ENCODE measurements at places on chromosomes 16 and 17. TPM values are rescaled to one million over a fixed set of nuclear protein-coding genes. Genes with fewer than 3 reads are reported as not detected.

The WSCD1 gene
- total RNA-seq: 0.74 TPM

The PYY gene
- total RNA-seq: not detected

- no peak for DNase-seq
Measured at GRCh38 chr16:13425836-13426235, 494.1 kb upstream of the ERCC4 start.

- no peak for DNase-seq
Measured at GRCh38 chr17:50479522-50480141, 972 bp downstream of the RSAD1 start.

The FLOT2 gene
- total RNA-seq: 110 TPM

- no peak for DNase-seq
Measured at GRCh38 chr16:75398333-75398732, 35.0 kb downstream of the CFDP1 start.

DNA sequence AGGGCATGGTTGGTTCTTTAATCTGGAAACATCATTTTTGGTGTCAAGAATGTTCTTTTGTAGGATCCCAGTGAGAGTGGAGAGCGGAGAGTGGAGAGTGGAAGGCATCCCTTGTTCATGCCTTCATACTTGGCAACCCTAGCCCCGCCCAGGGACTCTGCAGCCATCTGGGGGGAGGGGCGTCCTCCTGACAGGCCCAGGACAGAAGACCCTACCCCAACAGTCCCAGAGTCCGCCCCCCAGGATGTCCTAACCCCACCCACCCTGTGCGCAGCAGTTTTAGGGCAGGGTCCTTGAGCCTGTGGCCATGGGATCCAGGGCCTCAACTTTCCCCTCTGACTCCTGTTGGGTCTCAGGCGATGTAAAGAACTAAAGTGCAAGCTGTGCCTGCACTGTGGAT lies 4.5 kb downstream of the SLC26A11 start:
- no peak for DNase-seq

DNA sequence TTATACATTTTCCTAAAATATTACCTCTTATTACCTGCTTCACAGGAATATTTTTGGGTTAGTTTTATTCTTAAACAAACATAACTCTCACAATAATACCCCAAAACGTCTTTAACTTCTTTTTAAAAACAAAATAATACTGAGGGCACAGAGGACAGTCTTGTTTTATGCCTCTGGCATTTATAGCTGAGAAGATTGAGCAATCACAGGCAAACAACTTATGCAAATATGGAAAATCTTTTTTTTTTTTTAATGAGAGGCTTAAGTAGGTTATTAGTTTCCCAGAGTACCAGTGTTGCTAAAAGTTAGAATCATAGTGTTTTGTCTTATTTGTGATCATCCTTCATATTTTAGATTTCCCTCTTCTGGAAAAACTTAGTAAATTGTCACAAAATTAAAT lies 195.0 kb downstream of the FTO start:
- no peak for DNase-seq

The SYNGR3 gene
- total RNA-seq: 15.2 TPM

GRCh38 chr16:2739625-2740430 lies 12.6 kb upstream of the SRRM2 start:
- DNase-seq: no peak

- DNase-seq: no peak
Measured at GRCh38 chr16:16096121-16096857, 127.0 kb downstream of the ABCC6 start.

DNA sequence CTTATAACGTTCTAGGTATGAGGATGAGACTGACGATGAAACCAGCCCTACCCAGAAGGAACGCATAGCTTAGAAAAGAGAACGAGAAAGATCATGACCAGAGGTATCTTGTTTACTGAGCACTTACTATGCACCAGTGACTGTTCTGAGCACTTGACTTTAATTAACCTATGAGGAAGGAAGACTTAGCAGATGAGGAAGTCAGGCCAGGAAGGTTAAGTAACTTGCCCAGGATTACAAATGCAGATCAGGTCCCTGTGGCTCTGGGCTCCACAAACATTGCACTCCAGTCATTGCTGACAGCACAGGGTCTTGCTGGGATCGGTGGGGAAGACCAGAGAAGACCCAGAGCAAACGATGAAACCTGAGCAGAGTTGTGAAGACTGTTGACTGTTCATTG lies 7.1 kb downstream of the KRT13 start:
- no peak for DNase-seq

- no peak for DNase-seq
Measured at GRCh38 chr17:30557916-30558685, 80.9 kb downstream of the GOSR1 start.
